ENCODE measurements at places on chromosomes 7 and 10.

- ATAC-seq = no peak
Measured at GRCh38 chr7:97859606-97860204, 12.5 kb downstream of the ASNS start.

DNA sequence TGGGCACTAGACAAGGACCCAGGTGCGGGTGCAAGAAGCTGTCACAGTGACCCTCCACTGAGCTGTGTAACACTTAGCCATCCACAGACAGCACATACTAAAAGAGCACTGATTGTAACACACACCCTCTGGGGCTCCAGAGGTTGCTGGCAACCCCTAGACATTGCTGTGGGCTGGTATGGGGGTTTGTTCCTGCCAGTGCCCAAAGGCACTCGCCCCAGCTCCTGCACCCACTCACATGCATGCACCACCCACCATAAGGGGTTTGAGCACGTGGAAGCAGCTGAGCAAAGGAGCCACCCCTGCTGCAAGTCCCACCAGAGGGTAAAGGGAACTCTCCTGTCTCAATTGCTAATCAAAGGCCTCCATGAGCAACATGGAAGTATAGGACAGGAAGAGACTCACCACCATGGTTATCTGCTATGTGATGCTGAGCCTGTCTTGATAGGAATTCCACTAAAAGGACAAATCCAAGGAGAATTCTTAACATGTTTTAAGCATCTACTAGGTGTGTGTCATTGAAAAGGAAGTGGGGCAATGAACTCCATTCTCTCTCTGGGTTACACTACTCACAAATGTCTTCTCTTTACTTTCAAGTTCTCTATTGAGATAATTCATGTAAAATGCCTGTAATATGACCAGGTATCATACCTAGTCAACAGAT lies 103.1 kb downstream of the GFRA1 start:
- ATAC-seq = no peak

DNA sequence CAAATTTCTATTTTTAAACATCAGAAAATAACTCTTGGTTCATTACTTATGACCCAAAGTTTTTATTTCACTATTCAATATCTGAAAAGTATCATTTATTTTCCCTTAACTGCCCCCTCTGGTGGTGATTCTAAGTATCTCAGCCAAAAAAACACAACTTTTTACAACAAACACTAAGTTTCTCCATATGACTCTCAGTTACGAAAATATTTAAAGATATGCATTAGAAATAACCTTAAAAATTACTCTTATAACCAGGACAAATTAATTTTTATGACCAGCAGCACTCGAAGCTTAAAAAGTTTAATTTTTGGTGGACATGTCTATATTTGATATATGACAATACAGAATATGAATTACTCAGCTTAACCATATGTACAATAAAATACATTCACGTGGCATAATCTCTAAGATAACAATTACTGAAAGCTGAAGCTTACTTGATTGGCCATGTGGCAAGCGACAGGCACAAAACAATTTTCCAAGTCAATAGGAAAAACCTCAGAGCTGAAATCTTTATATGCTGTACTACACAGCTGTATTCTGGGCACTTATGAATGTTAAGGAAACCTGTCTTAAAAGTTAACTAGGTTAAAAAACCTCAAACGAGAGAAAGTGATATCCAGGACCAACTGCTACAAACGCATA lies 2.3 kb downstream of the HNRNPA2B1 start:
- ATAC-seq = no peak

GRCh38 chr7:151883857-151884256 lies 6.9 kb upstream of the PRKAG2 start:
- no peak for ATAC-seq
